Right renal pelvis (tissue), 4 donors: ENCODE measurements at places on chromosomes 6 and 20. TPM values are rescaled to one million over a fixed set of nuclear protein-coding genes. Genes with fewer than 3 reads are reported as not detected.

The TRIM10 gene
- 0.64 TPM for polyA plus RNA-seq

DNA sequence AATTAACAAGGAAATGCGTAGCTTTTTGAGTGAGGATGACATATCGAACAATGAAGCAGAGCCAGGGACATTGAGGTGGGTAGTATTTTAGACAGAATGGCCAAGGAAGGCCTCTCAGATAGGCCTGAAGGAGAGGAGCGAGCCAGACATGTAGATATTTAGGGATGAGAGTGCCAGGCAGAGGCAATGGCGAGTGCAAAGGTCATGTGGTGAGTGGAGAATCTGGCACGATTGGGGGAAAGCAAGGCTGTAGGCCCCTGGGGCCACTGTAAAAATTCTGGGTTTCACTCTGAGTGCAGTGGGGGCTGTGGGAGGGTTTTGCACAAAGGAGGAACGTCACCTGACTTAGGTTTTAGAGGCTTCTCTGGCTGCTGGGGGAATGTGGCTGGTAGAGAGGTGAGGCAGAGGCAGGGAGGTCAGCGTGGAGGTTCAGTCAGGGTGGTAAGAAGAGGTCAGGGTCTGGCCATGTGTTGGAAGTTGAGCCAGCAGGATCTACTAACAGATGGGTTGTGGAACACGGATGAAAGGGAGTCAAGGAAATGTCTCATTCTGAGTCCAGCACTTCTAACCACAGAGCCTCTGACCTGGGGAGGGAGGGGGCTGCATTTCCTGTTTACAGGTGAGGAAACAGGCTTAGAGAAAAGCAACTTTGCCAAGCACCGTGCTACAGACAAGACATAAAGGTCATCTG lies 11.3 kb downstream of the SIRPA start:
- no peak for DNase-seq

- DNase-seq: no peak
Observed at GRCh38 chr6:32692019-32692418, 25.6 kb upstream of the HLA-DQB1 start.

GRCh38 chr6:170042596-170043118 lies 248.2 kb downstream of the DLL1 start:
- no peak for DNase-seq

The WRNIP1 gene
- polyA plus RNA-seq: 60.0 TPM

The PACSIN1 gene
- 0.97 TPM for polyA plus RNA-seq

- no peak for DNase-seq
Observed at GRCh38 chr6:33692760-33693158, 18.7 kb downstream of the UQCC2 start.

The NUP153 gene
- 60.4 TPM for polyA plus RNA-seq

The LY86 gene
- polyA plus RNA-seq: 1.2 TPM

GRCh38 chr20:37630993-37631392 lies 62.8 kb upstream of the CTNNBL1 start:
- no peak for DNase-seq

DNA sequence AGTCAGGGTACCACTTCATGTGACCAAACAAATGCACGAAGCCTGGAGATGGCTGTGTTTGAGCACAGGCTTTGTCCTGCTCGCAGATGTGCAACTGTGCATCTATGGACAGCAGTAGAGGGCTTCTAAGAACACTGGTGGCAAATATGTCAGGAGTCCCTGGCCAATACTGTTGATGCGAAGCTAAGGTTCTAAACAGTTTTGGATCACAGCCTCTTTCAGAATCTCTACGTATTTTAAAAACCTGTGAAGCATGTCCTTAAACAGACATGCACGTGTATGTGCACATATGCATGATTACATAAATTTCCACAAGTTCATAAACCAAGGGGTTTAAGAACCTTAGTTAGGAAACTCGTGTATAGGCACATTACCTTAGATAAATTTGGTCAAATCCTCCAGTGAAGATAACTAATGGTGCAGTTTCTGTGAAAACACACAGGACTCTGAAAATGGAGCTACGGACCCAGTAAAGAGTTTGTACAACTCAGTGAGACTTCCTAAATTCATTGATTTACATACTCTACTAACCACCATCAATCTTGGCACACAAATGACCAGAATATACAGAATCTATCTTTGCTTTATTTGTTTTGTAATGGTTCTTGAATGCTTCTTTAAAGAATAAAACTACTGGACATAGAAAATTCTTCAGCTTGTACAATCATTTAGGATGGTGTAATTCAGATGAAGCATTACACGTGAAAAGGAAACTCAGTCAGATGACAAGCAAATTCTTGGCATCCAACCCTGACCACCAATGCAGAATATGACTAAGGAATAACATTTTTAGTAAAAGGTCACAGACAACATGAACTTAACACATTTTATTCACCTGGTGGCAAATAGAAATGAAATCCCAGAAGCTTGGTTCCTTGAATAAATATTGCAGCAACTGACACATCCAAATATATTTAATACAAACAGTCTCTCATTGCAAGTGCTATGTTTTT lies 27.4 kb downstream of the KCNQ5 start:
- no peak for DNase-seq

The DDRGK1 gene
- 46.1 TPM for polyA plus RNA-seq

GRCh38 chr6:42938987-42939809 lies 9.9 kb downstream of the CNPY3 start:
- DNase-seq: no peak

GRCh38 chr6:26576929-26577719 lies 19.6 kb upstream of the ABT1 start:
- DNase-seq: no peak

DNA sequence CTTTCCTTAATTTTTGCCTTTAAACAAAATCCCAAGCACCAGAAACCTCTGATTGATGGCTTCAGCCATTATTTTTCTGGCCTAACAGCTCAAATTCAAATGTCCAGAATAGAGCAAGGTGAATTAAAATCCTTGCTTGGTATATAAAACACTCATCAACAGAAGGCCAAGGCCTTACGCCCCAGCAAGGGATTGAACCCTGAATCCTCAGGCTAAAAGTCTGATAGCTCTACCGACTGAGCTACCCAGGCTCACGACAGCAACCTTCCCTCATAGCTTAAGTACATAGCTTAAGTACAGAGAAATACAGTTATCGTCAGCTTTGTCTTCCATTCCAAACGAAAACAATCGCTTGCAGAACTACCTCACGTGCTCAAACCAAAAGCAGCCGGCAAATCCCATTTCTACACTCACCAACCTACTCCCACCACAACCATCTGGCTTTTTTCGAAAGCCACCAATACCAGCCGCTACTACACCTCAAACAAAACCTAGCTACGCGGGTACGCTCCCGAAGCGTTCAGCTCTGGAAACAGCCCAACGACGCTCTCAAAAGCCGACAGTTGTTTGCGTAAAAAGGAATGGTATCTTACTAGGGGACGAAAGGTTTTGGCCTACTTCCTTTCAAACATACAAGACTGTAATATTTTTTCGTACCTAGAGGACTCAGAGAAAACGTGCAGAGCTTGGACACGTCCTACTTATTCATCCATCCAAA lies 167.5 kb downstream of the GPX5 start:
- no peak for DNase-seq

GRCh38 chr6:7438011-7438410 lies 48.4 kb downstream of the RIOK1 start:
- DNase-seq: no peak

- DNase-seq: no peak
Observed at GRCh38 chr6:73968221-73968757, 272.3 kb downstream of the CD109 start.
